Esophagus muscularis mucosa (tissue), 4 donors: ENCODE measurements at places on chromosomes 3 and 15. TPM values are rescaled to one million over a fixed set of nuclear protein-coding genes. Genes with fewer than 3 reads are reported as not detected.

ITIH3 gene
- 0.83 TPM for total RNA-seq

NLGN1 gene
- 19.2 TPM for total RNA-seq

SI gene
- total RNA-seq, result not detected

CPEB1 gene
- total RNA-seq, result 5.6 TPM

GTF2E1 gene
- total RNA-seq, result 12.0 TPM

DNA sequence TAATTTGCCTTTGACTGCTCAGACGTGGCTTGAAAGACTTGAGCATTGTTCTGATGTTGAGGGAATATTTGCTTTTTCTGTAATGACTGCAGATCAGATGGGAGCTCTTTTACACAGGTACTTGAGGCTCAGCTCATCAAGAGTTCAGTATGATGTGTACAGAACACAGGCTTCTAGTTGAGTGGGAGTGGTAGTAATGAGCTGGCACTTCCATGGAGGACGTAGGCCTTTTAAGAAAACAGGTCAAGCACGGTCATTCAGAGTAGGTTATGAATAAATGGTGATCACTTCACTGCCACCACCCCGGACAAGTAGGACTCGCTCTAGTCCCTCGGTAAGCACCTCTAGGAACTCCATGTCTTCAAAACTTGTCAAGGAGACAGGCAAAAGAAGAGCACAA lies 8.8 kb downstream of the EMC4 start:
- no peak for DNase-seq

GRCh38 chr3:58784425-58784824 lies 117.9 kb upstream of the FAM3D start:
- no peak for DNase-seq

DNA sequence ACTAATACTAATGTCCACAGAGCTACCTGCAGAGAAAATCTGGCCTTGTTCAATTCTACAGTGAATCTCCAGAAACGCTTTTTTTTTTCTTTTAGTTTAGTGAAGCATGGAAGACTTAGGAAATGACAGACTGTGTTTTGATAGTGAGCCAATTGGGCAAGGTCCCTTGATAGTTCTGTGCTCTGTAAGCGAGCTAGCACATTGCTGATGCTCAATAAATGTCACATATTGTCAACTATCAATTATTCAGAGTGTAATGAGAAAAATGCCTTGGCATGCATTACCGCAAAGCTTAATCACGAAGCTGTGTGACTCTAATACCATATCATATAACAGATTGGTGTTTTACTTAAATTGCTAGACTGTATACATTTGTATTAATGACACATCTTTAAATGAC lies 5.2 kb upstream of the C3orf85 start:
- no peak for DNase-seq

- DNase-seq, result no peak
Measured at GRCh38 chr3:9314796-9315195, 48.1 kb upstream of the THUMPD3 start.

GRCh38 chr3:109803274-109803673 lies 465.9 kb upstream of the DPPA4 start:
- DNase-seq, result no peak
